ENCODE measurements at places on chromosomes 1 and 21.
A peak's percentile ranks its signal among the peaks of the same experiment; 100 is the strongest.

- no peak for DNase-seq
These were observed 26.2 kb downstream of the EXTL2 start for GRCh38 chr1:100868364-100868995.

DNA sequence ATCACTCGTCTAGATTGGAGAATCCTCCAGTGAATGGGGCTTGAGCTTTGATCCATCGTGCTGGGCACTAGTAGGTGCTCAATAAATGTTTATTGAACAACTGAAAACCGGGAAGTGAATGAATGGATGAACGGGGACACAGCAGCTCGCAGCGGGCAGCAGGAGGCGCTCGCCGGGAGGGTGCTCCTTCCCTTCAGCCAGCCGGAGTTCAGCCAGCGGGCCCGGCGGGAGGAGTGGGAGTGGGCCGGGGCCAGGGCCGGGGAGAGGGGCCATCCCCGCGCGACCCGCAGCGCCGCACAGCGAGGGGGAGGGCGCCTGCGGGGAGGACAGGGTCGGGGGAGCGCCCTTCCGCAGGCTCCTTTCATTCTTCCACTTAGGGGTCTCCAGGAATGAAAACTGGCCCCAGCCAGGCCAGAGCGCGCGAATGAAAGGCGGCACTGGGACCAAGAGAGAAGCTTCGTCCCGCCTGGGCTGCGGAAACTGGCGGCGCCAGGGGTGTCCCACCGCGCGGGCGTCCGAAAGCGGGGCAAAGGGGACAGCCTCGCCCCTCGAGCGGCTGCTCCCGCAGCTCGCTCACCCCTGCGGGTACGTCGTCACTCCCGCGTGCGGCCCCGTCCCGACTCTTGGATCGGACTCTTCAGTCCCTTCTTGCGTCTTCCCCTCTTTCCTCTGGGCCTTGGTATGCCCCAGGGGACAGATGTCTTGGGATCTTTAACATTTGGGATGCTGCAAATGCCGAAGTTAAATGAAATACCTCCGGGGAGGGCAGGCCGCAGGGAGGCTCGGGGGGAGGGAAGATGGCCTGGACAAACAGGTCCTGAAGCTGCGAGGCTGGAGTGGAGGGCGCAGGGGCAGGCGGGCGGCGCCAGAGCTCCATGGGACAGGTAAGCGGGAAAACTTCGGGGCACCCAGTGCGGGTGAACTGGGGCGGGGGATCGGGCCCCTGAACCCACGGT lies 3.6 kb upstream of the INAVA start:
- DNase-seq: no peak

- DNase-seq: no peak
These were observed 490.6 kb downstream of the KIF26B start for GRCh38 chr1:245645406-245645805.

DNA sequence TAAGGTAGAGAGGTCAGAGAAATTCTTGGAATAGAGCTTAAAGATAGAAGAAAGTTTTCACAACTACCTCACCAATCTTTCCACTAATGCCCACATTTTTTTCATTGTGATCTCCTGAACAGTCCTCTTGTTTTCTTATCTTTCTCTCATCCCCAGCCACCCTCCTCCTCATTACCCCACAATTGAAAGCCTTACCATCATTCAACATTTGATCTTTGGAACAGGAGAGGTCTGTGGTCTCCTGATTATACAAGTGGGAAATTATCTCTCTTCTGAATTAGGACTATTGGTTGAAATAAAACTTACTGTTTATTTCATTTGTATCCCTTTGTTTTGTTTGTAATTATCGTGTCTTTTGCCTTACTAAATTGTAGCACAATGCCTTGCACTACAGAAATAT lies 29.6 kb downstream of the DNAH14 start:
- no peak for DNase-seq

- DNase-seq: no peak
These were observed 27.1 kb downstream of the TNNT2 start for GRCh38 chr1:201350361-201350725.

GRCh38 chr1:119639109-119639508 lies 9.0 kb downstream of the ZNF697 start:
- no peak for DNase-seq

GRCh38 chr1:205616563-205617293 lies 15.1 kb downstream of the ELK4 start:
- DNase-seq: no peak

DNA sequence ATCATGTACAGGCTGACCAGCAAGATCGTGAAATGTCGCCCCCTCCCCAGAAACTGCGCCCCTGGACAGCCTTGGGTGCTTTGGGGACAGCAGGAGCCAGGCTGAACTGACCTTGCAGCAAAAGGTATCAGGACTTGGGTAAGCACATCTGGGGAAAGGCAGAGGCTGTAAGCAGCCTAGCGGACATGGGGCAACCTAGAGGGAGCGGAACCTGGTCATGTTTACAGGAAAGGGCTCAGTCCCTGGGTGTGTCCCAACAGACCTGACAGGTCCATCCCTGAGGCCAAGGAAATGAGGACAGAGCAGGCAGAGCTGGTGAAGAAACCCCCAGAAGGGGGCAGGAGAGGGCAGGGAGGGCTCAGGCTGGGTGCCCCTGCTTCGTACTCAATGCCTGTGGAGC lies 3.1 kb upstream of the S100A8 start:
- DNase-seq: no peak

GRCh38 chr1:23023174-23023845 lies 4.0 kb downstream of the KDM1A start:
- DNase-seq: no peak

DNA sequence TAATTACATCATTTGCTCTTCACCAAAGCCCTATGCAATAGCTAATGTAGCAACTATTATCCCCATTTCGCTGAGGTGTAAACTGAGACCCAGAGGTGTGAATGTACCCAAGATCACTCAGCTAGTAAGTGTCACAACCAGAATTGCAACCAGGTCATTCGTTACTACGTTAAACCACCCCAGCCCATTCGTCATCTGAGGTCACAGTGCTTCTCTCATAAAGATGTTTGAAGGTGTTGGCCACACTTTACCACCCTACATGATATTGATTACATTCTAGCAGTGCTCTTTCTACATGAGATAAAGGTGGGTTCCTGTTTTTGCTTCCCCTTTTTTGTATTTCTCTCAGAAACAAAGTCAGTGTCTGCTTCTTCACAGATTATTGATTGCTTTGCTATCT lies 195.3 kb downstream of the ZBTB18 start:
- DNase-seq: no peak

GRCh38 chr1:167121375-167122120 lies 27.7 kb downstream of the STYXL2 start:
- DNase-seq: no peak

GRCh38 chr21:42056996-42057689 lies 14.0 kb upstream of the UMODL1 start:
- DNase-seq: no peak

DNA sequence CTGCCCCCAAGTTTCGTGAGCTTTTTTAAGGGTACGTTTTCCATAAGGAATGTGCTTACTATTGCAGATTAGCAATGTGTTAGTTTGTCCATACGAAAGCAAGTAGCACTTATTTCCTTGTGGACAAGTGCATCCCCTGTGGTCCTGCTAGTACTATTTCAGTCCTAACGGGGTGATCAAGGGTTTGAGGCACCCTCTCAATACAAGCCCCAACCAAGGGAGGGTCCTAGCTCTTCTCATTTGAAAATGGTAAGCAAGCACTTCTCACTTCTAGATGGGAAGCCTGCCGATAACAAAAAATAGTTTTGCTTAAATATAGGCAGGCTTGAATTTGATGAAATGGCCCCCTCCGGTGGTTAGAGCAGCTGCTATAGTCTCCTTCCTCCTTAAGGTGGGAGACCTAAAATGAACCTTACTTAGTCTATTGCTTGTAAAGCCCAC lies 64.0 kb upstream of the HMCN1 start:
- DNase-seq: peak; percentile 15

GRCh38 chr1:197868751-197869489 lies 33.5 kb upstream of the C1orf53 start:
- peak; percentile 5 for DNase-seq

GRCh38 chr1:9721606-9722377 lies 70.3 kb downstream of the PIK3CD start:
- peak; percentile 64 for DNase-seq

GRCh38 chr21:42291003-42291750 lies 24.0 kb downstream of the TFF3 start:
- DNase-seq: no peak

Data from stimulated activated CD8-positive, alpha-beta memory T cell treated with anti-CD3 and anti-CD28 coated beads, Interleukin-7, amount 100 ng/mL, for 1 hour (primary cell).